IPS-NIHi11 (cell line): ENCODE measurements at places on chromosomes 11 and 22.

DNA sequence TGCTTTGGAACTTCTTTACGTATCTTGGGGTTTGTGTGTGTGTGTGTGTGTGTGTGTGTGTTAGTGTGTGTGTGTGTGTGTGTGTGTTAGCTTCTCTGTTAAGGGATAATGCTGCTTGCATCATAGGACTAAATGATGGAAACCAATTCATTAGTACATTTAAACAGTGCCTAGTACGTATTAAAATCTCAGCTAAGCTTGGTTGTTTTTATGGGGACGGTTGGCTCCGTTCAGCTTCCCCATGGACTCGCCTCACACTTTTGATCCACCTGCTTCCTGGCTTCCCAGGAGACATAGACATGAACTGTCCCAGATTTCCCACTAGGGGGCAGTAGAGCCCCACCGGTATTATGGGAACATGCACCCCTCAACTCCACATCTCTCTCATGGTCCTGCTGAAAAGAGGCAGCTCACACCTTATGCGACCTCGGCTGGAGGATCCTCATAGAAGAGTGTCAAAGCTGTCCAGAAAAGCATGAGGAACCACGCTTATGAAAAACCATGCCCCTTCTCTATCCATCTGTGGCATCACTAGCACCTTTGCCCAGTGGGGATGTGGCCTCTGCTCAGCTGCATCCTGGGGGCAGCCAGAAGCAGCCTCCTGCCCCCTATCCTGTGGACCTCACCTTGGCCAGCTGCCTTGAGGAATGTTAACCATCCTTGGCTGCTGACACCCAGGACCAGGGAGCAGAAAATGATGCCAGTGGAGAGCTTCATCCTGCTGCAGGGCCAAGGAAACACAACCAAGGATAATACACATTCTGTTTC lies 9.7 kb upstream of the SAAL1 start:
- DNase-seq, result peak; percentile 87

- no peak for DNase-seq
Measured at GRCh38 chr11:65115361-65116082, 2.0 kb downstream of the ZNHIT2 start.

DNA sequence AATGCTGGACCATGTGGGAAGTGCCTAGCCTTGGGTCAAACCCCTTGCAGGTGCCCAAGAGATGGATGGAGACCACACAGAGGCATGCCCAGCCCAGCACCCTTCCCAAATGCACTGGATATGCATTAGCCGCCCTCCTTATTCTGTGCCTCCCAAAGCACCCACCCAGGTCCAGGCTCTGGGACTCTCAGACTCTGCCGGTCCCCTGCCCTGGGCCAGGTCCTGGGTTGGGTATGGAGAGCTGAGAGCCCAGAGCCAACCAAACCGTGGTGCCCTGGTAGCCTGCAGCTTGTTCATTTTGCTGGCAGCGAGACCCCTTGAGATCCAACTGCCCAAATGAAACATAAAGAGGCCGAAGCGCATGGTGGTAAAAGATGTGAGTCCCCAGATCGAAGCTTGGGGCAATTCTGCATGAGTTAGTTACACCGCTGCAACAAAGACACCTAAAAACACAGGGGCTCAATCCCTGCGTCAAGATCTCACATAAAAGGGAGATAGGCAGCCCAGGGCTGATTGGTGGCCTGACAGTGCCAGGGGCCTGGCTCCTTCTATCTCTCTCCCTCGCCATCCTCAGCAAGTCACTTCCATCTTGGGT lies 61.5 kb downstream of the MYEOV start:
- no peak for DNase-seq

GRCh38 chr11:30423886-30424285 lies 101.0 kb downstream of the ARL14EP start:
- DNase-seq, result peak; percentile 27

DNA sequence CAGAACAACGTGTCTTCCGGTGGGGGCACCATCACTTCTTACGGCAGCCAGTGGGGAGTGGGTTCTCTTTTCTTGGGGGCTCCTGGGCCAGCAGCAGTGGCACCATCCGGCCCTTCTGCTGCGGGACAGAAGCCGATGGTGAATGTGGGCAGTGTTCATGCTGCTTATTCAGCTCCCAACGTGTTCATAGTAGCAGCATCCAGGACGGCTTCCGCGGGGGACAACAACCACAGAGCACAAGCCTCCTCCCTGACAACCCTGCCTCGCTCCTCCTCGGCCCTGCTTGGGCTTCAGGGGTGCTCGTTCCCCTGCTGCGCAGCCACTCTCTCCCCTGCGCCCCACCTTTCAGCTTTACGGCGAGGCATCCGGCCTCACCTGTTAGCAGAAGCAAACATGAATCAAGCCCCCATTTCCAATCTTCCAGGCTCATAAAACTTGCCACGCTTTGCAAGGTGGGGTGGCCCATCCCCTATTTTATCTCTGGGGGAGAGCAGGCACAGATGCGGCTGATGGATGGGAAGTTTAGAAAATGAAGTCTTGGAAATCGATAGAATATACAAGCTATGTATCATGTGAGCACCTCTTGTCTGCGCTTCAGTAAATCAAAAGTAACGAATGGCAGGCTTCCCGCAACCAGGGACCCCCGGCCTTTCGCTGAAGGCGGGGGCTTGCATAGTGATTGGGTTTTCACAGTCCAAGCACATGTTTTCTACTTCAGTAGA lies 191.8 kb upstream of the NECTIN1 start:
- no peak for DNase-seq

GRCh38 chr11:112249871-112250610 lies 10.6 kb downstream of the PLET1 start:
- no peak for DNase-seq

DNA sequence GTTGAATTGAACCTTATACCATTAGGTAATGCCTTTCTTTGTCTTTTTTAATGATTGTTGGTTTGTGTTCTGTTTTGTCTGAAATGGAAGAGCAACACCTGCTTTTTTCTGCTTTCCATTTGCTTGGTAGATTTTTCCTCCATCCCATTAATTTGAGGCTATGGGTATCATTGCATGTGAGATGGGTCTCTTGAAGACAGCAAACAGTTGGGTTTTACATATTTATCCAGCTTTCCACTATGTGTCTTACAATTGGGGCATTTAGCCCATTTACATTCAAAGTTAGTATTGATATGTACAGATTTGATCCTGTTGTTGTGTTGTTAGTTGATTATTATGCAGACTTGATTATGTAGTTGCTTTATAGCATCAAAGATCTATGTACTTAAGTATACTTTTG lies 21.1 kb upstream of the RAB38 start:
- no peak for DNase-seq

DNA sequence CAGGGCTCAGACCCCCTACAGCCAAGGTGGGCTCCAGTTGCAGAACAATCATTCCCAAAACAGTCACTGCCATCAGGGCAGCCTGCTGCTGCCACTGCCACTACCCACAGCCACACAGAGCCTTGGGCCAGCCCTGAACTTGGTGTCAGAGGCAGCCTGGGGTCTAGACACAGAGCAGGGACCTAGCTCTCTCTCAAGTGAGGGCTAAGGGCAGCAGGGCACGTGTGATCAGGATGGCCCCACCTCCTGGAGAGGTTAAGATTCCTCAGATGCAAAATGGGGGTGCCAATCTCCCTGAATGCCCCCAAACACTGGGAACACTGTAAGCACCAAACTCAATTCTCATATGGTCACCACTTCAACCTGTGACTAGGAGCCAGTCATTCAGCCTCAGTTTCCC lies 15.6 kb downstream of the CABP7 start:
- no peak for DNase-seq

DNA sequence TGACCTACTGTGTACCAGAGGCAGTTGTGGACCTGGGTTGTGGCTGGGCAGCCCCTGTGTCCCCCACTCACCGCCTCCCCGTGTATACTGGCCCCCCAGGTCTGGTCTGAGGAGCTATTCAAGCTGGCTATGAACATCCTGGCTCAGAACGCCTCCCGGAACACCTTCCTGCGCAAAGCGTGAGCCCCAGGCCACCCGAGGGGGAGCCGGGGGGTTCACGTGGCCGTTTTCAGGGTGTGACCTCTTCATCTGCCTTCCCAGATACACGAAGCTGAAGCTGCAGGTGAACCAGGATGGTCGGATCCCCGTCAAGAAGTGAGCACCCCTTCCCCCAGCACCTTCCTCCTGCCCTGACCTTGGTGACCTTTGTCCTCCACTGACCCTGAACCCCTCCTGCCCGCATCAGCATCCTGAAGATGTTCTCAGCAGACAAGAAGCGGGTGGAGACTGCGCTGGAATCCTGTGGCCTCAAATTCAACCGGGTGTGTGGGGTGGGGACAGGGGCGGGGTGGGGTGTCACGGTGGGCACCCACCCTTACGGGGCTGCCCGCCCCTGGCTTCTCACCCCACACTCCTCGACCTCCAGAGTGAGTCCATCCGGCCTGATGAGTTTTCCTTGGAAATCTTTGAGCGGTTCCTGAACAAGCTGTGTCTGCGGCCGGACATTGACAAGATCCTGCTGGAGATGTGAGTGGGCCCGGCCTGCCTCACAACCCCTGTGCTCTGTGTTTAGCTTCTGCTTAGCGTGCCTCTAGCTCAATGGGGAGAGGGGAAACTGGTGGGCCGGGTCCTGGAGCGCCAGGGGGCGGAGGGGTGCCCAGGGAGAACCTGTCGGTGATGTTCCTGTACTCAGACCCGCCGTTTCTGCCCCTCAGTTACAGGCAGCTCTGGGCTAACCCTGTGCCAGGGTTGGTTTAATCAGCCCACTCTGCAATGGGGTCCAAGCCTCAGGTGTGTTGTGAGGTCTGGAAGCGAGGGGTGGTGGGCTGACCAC lies 4.1 kb downstream of the PLCB3 start:
- no peak for DNase-seq

- DNase-seq, result no peak
Measured at GRCh38 chr11:134475951-134476350, 63.9 kb upstream of the B3GAT1 start.

DNA sequence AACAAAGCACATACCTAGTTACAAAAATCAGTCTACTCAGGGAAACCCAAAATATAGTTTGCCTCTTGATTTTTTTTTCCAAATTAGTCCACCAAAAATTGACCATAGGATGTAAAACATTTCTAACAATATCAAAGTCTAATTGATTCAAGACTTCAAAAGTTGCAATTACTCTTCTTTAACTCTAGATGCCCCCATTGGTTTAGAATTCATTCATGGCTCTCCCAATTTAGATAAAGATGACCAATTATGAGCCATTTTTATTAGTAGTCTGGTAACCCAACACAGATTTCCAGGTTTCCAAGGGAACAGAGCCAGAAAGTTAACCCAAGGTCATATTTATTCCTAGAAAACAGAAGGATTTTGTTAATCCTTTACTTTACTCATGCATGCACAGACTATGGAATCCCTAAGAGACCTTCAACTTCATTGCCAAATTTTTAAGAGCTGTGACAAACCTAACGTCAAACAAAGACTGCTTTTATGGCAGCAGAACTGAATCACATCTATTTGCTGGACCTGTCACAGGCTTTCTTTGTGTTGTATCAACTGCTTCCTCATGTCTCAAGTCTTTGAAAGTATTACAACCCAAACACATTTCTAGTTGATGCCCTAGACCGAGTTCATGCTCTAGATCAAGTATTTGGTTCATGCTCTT lies 55.3 kb downstream of the C22orf42 start:
- no peak for DNase-seq
